ENCODE measurements at places on chromosomes 16 and 17. TPM values are rescaled to one million over a fixed set of nuclear protein-coding genes. Genes with fewer than 3 reads are reported as not detected.

DNA sequence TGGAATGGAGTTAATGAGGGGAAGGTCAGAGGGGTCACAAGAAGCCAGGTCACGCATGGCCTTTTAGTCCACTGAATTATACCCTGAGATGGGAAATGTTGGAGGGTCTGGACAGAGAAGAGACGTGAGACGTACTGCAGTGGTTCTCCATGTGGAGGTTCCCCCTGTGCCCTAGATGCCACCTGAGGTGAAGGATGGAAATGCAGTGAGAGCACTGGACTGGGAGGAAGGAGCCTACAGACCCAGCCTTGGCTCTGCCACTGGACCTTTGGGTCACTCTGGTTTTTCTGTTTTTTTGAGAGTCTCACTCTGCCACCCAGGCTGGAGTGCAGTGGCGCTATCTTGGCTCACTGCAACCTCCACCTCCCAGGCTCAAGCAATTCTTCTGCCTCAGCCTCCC is 1.8 kb upstream of the PLSCR3 start:
- no peak for DNase-seq

The RCVRN gene
- not detected for total RNA-seq

GRCh38 chr17:80441598-80442322 is 26.8 kb downstream of the ENDOV start:
- no peak for DNase-seq

The PIMREG gene
- 28.7 TPM for total RNA-seq

The OR4D1 gene
- total RNA-seq = not detected

The PDE6G gene
- total RNA-seq = not detected

The PRR29 gene
- 0.03 TPM for total RNA-seq

The TSNAXIP1 gene
- total RNA-seq = 0.65 TPM

GRCh38 chr16:24876231-24876630 is 30.5 kb downstream of the SLC5A11 start:
- DNase-seq = no peak

GRCh38 chr17:78645421-78646295 is 68.5 kb upstream of the DNAH17 start:
- no peak for DNase-seq

The KCNG4 gene
- total RNA-seq = not detected

DNA sequence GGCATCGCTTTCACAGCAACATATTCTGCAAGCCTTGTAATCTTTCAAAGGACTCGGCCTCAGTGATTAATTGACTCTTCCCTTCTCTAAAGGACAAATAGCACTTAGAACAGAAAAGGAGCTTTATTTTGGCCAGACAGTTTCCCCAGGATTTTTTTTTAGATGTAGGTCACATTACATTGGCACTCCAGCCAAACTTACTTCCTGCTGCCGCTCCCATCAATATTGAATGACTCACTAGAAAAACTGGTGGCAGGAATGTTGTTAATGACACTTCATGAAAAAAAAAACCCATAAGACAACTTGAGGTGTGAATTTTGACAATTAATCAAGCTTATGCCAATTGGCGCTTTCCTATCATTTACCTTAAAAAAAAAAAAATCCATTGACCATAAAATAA is 432.6 kb downstream of the TOX3 start:
- DNase-seq = peak; percentile 47

The OR2C1 gene
- not detected for total RNA-seq

DNA sequence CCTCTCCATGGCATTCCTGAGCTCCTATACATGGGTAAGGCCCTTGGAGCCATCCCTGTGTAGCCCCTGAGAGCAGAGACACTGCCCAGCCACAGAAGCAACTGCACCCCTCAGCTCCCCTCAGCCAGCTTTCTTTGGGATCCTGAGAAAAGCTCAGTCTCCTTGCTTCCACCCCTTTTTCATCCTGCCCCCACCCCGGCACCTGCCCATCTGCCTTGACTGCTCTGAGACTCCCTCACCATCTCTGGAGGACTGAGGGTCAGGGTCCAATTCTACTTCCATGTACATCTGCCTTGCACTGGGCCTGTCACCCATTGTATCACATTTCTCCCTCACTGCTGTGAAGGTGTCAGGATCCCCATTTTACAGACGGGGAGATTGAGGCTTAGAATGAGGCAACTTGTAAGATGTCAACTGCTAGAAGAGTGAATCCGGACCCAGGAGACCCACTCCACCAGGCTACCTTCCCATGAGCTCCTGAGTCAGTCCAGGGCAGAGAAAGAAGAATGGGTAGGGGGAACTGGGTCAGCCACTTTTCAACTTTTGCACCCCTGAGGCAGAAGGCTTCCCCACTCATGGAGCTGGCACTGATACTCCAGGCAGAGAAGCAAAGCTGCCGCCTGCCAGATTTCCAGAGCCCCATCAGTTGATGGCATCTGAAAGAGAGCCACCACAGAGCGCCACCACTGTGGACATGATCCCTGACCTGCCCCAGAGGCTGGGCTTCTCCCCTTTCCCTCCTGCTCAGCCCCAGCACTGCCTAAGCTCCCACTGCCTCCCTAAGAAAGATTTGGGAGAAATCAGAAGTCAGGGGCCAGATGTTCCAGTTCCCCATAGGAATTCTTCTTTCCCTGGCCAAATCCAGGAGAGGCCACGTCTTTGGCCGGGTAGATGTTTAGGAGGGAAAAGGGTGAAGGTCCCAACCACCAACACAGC is 135.4 kb downstream of the TMEM132E start:
- no peak for DNase-seq

The SLC2A4 gene
- 0.25 TPM for total RNA-seq

The SLC5A11 gene
- total RNA-seq = not detected

GRCh38 chr16:51156807-51157200 is 5.7 kb upstream of the SALL1 start:
- DNase-seq = no peak

DNA sequence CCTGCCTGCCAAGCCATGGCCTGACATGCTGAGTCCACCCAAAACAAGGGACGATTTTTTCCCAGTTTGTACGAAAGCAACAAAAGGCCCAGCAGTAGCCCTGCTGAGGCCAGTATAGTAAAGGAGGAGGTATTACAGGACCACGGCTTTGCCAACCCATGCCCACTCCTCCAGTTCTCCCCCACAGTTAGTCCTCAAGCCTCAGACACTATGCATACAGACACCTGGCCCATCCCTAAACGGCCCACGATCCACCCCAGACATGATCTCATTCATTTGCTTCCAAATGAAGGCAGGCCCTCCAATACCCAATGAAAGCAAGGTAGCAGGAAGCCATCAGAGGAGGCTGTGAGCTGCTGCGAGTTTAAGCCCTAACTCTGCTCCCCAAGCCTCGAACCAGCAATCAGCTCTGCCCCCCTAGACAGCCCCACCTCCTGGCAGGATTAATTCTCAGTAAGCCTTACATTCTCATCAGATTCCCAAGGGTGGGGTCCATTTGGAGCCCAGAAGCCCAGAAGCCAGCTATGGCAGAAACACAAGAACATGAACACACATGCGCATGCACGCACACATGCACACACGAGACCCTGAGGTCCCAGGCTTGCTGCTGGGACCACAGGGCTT is 4.9 kb downstream of the HDAC5 start:
- DNase-seq = no peak

GRCh38 chr16:8898660-8899318 is 16.6 kb downstream of the LITAFD start:
- no peak for DNase-seq

DNA sequence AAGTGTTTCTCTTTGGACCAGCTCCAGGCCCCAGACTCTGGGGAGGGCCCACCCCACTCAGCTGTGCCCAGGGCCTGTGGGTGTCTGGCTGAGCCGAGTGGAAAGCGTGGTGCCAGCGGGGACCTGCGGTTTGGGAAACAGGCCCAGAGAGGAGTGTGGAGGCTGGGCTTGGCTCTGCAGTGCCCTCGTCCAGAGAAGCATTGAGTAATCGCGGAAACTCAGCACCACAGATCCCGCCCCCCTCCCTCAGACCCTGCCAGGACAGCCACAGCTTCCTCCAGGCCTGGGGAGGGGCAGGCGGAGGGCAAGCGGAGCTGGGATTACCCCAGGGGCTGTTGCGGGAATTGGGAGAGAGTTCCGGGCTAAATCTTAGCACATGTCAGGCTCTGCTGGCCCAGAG is 14.6 kb upstream of the PITPNA start:
- DNase-seq = peak; percentile 49

The RNF112 gene
- 0.14 TPM for total RNA-seq

DNA sequence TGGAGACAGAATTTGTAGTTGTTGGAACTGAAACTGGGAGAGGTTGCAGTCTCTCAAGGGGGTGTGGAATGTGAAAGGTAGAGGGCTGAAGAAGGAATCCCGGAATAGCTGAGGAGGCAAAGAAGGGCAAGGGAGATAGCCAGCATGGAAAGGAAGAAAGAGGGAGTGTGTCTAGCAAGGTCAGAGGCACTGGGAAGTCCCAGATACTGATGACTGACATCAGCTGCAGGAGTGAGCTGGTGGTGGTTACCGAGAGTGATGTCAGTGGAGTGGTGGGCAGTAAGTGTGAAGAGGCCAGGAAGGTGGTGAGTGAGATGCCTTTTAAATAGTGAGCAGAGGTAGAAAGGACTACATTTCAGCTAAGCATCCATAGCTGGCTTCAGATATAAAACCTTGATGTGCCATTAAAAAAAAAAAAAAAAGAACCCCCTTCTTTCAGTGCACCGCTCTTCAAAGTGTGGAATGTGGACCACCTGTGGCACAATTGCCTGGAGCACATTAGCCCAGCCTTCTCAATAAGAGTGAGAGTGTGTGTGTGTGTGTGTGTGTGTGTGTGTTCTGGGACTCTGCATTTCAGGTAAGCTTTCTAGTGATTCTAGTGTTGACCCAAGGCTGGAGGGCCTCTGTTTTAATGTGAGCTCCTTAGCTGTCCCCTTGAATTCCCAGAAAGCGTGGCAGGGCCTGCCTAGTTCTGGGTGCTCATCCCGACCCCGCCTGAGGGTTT is 8.5 kb downstream of the PRMT7 start:
- DNase-seq = no peak

GRCh38 chr17:75008373-75008772 is 4.1 kb upstream of the MRPL58 start:
- no peak for DNase-seq

GRCh38 chr17:79424471-79425185 is 186.2 kb downstream of the RBFOX3 start:
- no peak for DNase-seq

DNA sequence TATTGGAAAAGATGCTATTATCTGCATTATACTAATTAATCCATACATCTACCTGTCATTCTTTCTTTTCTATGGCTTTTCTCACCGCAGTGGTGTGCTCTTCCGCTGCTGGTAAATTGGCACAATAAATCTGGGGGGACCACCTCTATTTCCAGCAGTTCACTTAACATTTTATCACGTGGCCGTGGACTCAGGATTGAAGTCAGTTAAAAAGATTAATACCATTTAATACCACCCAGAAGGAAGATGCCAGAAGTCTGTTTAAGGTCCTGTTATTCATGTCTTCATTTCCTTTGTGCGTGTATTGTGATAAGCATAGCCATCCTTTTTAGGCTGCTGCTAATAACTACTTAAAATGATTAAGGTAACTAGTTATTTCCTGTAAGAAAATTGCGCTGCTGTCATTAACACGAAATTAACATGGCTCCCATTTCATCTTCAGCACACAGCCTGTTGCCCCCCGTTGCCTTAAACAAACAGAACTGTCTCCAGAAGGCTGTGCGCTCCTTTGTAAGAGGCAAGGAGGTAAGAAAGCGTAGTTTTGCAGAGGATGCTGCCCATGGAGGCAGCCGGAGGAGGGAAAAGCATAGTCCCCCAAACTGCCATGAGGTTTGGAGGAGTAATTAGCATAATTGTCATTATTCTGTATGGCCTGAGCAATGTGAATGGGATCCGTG is 414.4 kb downstream of the UTP18 start:
- DNase-seq = no peak

DNA sequence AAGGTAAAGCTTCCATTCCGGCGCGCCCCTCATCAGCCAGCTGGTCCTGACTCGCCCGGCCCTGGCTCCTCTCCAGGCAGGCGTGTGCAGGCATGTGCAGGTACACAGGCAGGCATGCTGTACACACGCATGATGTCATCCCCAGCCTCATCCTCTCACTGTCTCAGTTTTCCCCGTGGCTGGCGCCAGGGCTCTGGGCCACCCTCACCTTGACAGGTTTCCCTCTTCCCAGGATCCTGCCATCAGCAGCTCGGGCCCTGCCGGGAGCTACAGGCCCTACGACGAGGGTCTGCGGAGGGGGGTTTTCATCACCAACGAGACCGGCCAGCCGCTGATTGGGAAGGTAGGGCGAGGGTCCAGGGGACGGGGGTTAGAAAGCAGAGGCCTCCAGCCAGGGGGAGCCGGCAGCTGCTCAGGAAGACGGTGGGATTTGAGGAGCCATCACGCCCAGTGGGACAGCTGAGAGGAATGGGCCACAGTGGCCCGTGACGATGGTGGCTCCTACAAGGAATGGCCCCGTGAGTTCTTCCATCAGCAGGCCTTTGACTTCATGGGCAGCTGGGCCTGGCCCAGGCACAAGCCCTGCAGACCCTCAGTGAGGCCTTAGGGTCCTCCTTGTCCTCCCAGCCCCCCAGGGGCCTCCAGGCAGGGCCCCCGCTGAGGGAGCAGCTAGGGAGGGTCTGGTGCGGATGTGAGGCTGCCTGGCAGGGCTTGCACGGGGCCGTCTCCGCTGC is 8.5 kb downstream of the GAA start:
- DNase-seq = peak; percentile 86

DNA sequence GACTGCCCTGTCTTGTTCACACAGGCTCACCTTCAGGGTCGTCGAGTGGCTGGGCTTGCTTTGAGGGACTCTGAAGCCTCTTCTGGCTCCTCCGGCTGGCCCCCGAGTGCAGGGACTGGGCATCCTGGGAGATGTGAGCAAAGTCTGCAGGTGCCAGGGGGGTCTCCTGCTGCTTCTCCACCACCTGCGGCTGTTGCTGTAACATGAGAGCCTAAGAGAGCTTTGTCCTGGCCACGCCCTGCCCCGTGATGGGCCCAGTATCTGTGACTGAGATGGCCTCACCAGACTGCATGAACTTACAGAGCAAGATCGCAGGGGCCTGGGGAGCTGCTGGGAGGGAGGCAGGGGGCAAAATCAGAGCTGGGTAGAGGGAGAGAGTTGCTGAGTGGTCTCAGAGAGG is 12.5 kb downstream of the ERN2 start:
- no peak for DNase-seq

The GDPD1 gene
- 2.2 TPM for total RNA-seq

- peak; percentile 98 for DNase-seq
These were observed 23.7 kb downstream of the CDH1 start for GRCh38 chr16:68760671-68761275.

The CACNA1H gene
- not detected for total RNA-seq

DNA sequence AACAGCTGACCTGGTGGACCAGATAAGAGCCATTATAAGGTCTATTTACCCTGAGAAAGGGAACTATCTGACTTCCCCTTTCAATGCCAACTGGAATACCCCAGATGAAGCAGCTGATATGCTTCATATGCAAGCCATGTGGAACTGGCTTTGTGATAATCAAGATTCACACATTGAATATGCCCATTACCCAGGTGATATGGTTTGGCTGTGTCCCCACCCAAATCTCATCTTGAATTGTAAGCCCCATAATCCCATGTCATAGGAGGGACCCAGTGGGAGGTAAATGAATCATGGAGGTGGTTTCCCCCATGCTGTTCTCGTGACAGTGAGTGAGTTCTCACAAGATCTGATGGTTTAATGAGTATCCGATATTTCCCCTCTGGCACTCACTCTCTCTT is 42.1 kb downstream of the IKZF3 start:
- DNase-seq = no peak
